ENCODE measurements at places on chromosomes 7 and 10.

- no peak for DNase-seq
Observed at GRCh38 chr7:44415047-44415446, 75.4 kb downstream of the NUDCD3 start.

DNA sequence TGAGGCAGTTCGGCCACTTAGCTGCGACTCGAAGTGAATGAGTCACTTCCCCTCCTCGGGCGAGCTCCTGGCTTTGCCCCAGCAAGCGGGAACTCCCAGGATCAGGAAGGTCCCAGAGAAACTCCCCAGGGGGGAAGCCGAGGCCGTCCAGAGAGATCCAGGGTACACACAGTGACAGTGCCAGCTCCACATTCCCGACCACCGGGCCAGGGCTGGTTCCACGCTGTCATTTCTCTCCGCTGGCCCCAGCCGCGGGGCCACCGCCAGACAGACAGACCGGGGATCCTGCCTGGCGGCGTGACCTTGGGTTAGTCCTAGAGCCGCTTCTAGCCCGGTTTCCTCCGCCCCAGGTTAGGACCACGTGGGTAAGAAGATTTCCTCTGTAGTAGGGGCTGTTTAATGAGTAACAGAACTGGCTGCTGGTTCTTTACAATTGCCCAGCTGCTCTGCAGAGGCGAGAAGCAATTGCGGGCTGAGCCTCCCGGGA lies 463 bp upstream of the UPP1 start:
- no peak for DNase-seq

GRCh38 chr7:18936265-18936664 lies 181.2 kb downstream of the TWIST1 start:
- no peak for DNase-seq

DNA sequence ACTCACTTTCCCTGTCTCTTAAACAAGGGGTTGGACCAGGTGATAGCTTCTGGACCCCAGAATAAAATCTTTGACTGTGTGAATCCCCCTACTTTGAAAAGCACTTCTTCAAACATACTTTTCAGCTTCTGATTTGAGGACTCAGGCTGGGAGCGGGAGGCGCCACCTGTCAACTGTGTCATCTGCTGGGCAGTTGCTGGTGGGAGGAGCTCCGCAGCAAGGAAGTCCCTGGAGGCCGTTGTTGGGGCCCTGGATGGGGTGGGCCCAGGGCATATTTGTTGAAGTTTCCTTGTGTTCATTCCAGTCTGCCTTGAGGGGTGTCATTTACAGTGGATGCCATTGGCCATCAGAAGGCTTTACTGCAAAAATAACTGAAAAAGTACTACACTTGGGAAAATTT lies 197.7 kb downstream of the CCDC3 start:
- DNase-seq: no peak

DNA sequence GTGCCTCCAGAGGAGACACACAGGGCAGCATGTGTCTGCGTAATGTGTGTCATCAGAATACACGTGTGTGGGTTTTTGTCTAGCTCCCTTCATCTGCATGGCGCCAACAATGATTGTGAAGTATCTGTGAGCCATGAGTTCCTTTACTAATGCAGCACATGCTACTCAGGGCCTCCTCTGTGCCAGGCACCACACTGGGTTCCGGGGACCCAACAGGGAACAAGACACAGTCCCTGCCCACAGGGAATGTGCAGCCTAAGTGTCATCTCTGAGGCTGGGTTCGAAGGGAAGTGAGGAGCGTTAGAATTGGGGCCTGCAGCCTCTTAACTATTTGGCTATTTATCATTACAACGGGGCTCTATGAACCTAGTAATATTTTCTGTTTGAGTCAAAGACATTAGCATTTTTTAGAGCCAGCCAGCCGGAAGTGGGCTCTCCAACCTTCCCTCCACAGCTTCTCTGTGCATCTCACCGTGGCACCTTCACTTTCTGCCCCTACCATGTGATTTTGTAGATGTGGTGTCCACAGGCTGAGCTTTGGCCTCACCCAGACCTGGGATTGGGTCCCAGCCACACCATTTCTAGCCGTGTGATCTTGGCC lies 43.9 kb upstream of the SRGN start:
- no peak for DNase-seq

DNA sequence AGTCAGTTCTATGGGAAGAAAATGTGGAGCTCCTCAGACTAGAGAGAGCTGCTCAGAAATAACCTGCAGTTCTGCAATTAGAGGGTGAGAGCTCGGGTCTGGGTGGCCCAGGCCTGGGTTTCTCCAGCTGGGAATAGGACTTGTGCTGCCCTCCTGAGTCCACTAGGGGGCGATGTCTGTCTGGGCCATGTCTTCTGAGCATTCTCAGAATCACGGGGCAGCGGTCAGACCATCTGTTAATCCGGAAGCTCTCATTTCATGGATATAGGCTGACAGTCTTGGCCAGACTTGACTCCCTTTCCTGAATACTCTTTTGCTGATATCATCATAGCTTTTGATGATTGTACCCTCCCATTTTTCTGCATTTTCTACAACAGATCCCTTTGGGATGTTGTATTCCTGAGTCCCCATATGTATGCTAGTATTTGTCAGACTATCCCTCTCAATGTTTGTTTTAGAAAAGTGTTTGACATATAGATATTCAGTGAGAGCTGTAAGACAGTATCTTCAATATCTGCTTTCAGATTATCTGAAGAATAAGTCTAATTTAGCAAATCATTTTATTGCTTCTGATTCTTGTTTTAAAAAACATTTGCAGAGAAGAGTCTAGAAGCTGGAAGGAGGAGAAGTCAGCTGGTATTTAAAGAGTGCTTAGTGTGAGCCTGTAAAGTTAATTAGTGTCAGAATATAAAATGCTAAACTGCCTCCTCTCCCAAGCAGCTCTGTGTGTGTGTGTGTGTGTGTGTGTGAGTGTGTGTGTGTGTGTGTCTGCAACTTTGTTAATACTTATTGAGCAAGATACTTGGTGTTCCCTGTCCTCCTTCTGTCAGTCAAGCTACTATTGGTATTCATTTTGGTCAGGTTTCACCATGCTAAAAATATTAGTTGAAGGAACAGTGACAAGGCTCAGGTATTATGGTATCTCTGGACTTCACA lies 38.0 kb downstream of the STARD3NL start:
- peak; percentile 40 for DNase-seq

GRCh38 chr10:126646110-126646509 lies 24.4 kb downstream of the C10orf90 start:
- DNase-seq: no peak

DNA sequence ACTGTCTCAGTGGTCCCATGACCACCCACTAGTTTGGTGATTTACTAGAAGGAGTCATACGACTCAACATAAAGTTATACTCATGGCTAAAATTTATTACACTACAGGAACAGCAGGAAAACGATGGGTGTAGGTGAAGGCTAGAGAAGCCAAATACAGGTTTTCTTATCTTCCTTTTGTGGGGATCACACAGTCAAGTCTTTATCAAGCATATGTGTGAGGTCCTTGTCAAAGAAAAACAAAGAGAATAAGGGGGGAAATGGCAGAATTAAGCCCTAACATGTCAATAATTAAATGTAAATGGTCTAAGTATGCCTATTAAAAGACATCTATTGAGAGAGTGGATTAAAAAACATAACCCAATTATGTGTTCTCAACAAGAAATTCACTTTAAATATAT lies 47.8 kb upstream of the UBN2 start:
- DNase-seq: no peak

DNA sequence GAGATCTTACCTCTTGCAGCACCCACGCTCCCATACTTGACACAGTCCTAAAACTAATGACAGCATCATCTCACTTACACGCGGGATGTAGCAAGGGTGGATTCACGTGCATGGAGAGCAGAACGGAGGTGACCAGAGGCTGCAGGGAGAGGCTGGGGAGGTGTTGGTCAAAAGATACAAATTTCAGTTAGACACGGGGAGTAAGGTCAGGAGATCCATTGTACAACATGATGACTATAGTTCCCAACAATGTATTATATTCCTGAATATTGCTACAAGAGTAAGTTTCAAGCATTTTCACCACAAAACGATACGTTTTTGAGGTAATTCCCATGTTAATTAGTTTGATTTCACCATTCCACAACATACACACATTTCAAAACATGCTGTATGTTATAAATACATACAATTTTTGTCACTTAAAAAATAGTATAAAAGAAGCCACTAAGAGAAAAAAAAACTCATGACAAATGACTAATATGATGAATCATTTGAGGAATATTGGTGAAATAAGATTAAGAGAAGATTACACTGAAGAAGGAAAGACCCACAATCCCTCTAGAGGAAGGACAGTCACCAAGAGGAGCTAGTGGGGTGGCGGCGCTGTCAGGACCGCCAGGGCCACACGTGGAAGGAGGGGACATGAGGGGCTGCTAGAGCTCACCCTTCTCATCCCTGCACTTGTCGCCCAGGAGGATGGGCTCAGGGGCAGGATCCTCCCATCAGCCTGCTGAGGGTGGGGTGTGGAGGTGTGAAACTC lies 49.4 kb upstream of the EGFR start:
- no peak for DNase-seq

GRCh38 chr10:24415455-24416125 lies 206.7 kb downstream of the KIAA1217 start:
- DNase-seq: no peak

DNA sequence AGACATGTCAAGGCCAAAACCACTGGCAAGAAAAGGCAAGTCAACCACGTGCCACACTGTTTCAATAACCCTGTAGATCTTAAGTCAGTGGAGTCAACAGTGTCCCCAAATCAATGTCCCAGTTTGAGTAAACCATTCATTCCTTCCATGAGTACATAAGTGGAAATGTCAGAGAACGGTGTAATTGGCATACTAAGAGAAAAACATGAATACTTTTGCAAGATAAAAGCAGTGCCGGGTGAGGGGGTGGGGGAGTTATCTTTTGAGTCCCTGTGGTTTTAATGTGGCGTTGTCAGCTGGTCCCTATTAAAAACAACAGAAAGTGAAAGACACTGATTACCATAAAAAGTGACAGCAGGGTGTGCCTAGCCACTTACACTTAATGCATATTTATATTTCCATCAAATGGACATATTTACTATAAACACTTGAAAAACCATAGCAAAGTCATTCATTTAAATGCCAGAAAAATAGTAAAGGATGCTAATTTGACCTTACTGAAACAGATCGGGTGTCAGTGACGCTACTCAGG lies 37.8 kb downstream of the RSU1 start:
- DNase-seq: peak; percentile 53

DNA sequence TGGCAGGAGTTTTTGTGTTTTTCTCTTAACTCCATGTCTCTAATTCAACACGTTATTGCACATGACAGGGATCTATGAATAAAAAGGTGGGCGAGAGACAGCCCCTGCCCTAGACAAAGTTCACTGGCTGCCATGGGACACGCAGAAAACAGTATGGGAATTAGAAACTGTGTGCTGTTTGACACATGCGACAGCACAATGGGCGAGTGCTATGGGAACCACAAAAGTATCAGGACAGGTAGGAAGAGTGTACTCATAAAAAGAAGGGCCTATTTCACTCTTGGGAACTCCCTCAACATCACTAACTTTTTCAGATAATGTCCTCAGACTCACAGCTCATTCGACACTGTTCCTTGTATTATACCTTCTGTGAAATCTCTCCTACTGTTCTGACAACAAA lies 45.7 kb downstream of the MINDY3 start:
- DNase-seq: no peak

DNA sequence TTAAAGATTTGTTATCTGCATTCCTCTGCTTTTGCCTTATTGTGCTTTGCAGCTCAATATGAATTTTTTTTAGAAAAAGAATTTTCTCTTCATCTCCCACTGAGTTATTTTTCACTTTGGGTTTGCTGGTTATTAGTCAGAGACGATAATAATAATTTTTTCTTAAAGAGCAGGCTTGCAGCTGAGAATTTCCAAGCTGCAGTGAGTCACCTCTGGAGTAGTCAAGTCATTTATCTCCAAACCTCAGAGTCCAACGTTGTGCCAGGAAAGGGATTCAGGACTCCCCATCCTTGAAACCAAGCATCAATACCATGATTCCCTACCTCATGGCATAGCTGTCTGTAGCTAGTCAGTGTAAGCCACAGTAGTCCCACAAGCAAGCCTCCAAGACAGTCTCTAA lies 15.2 kb upstream of the EGR2 start:
- DNase-seq: no peak

GRCh38 chr7:158453663-158454062 lies 134.0 kb downstream of the PTPRN2 start:
- DNase-seq: no peak

DNA sequence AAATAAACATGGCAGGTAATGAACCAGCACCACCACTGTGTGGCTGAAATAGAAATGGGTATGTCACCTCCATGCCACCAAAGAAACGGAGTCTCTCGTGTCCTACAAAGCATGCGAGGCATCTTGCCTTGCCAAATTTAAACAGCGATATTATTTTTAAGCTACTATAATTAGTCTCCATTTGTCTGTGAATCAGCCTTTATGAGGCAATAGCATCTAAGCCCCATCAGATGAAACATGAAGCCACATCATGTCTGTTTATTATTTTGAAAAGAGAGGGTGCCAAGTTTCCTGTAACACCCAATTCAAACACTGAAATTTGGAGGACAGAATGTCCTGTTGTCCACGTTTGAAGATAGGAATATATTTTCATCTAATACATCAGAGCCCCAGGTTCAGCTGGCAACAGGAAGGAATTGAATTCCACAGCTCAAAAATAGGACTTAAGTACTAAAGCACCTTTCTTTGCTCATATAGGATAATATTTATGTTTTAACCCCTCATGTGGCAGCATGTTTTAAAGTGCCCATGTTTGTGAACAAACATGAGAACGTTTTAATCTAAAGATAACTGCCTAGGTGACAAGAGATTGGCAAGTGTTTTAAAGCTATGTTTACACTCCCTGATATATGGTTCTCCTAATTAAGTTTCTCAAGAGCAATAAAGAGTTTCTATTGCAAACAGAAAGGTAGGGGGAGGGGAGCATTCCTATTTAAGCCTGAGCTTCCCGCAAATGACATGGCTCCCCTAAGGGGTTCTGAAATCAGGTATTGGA lies 86.8 kb downstream of the SORBS1 start:
- DNase-seq: no peak

- no peak for DNase-seq
Observed at GRCh38 chr7:33250421-33250871, 121.1 kb downstream of the BBS9 start.

DNA sequence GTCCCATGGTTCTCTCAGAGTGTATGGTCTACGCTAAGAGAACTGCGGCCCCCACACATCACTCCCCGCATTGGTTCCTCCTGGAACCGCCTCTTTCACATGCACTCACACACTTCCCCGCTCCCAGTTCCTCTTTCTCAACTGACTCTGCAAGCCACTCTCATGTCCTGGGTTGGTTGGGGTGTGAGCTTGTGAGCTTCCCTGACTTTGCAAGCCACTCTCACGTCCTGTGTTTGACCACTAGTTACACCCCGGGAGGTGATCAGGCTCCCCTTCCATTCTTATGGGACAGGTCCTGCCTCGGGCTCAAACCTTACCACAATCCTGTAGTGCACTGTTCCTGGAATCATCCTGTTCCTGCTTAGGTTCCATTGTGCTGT lies 105.0 kb downstream of the TRIM24 start:
- DNase-seq: no peak

GRCh38 chr7:130793855-130794618 lies 60.0 kb upstream of the KLF14 start:
- no peak for DNase-seq

Measured in stimulated activated CD4-positive, alpha-beta T cell treated with anti-CD3 and anti-CD28 coated beads, Interleukin-1b, Interleukin-23, amount 100 ng/mL, for 1 hour (primary cell).